GM19239 (cell line): ENCODE measurements at places on chromosomes 2 and 18.

GRCh38 chr18:25813110-25813509 is 277.3 kb downstream of the SS18 start:
- no peak for DNase-seq

GRCh38 chr18:45166836-45167551 is 448.3 kb upstream of the SLC14A2 start:
- no peak for DNase-seq

DNA sequence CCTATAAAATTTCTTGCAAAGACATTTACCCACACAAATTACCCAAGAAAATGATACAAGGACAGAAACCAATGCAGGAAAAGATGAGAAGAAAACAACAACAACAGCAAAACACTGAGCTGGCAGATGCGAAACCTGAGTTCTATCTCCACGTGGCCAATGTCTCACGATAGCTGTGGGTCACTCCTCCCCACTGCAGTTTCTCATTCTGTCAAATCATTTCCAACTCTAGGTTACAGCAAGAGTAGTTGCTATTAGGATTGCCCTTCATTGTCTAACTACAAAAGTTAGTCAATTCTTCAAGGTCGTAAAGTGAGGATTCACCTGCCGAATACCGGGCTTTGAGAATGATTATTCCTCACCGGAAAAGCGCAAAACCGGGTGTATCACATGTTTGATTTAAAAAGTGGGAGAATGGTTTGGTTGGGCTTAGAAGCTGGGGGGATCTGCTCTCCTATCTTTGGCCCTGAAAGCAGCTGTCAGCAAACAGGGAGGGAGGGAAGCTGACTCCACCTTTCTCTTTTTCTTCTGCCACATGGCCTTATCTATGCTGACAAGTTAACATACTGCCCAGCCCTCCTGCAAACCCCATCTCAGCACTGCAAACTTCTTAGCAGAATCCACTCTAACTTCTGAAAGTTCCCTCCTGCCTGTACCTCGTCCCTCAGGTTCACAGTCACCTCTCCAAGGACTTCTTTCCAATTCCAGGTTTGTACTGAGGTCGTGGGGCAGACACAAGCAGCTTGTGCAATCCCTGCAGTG is 473.0 kb downstream of the SOX11 start:
- DNase-seq = no peak

DNA sequence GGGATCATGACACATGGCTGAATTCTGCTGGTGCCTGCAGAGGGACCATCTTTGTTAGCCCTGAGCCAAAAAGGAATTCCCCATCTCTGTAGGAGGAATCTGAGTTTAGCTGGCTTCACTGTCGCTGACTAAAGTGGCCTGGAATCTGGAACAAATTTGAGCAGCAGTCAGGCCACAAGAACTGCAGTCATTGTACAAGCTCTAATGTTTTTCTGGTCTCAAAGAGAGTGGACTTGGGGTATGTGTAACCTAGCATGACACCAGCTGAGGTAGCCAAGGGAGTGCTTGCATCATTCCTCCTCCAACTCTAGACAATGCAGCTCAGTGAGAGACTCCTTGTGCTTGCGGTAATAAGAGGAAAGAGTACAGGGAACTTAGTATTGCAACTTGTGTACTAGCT is 539.1 kb upstream of the LRRTM4 start:
- no peak for DNase-seq

- no peak for DNase-seq
Observed at GRCh38 chr18:77131100-77131651, 1.4 kb downstream of the MBP start.

GRCh38 chr18:44033144-44033701 is 647.5 kb upstream of the SETBP1 start:
- DNase-seq = no peak

DNA sequence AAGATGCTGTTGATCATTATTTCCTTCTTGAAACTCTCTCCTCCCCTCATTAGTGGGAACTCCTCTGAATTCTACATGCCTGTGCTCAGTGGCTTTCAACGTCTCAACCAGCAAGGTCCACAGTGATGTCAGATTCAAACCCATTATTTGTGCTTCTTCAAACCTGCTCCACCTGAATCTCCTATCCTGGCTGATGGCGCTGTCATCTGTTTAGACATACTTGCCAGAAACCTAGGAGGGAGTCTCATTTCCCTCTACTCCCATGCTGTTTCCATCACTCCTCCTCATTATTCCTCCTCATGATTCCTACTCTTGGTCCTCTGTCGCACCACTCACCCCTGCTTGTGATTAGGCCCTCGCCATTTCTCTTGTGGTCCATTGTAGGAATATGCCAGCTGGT is 2.9 kb upstream of the LPIN2 start:
- DNase-seq = no peak

DNA sequence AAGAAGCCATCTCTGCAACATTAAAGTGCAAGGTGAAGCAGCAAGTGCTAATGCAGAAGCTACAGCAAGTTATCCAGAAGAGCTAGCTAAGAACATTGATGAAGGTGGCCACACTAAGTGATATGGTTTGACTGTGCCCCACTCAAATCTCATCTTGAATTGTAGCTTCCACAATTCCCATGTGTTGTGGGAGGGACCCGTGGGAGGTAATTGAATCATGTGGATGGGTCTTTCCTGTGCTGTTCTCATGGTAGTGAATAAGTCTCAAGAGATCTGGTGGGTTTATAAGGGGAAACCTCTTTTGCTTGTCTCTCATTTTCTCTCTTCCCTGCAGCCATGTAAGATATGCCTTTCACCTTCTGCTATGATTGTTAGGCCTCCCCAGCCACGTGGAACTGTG is 11.4 kb downstream of the RDH14 start:
- DNase-seq = no peak

DNA sequence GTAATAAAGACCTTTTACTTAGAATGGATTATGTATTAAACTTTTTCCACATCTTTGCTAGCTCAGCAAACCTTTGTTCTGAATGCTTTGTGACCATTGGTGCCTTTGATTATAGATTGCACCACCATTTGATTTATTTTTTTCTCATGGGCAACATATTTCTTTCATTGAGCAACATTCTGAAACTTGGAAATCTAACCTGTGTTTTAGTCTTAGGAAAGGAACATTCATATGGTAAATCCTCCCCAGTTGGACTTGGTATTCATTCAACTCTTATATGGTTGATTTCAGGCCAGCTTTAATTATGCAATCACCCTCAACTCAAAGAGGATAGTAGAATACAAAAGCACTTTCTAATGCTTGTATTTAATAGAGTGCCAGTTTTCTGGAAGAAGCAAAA is 1077.9 kb upstream of the ZEB2 start:
- DNase-seq = no peak

GRCh38 chr2:200471928-200472645 is 37.8 kb downstream of the KCTD18 start:
- DNase-seq = no peak

DNA sequence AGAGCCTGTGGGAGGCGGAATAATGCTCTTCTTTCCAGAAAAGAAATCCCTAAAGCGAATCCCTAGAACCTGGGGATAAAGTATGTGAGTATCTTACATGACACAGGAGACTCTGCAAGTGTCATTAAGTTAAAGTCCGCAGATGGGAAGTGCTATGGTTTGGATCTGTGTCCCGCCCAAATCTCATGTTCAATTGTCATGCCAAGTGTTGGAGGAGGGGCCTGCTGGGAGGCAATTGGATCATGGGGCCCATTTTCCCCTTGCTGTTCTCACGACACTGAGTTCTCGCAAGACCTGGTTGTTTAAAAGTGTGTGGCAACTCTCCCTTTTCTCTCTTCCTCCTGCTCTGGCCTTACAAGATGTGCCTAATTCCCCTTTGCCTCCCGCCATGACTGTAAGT is 207.8 kb downstream of the MYT1L start:
- no peak for DNase-seq

- DNase-seq = no peak
Observed at GRCh38 chr18:32803568-32803967, 30.7 kb upstream of the KLHL14 start.

GRCh38 chr2:158740127-158740526 is 55.0 kb upstream of the DAPL1 start:
- DNase-seq = no peak

- no peak for DNase-seq
Observed at GRCh38 chr2:156673981-156674380, 237.8 kb downstream of the GPD2 start.

DNA sequence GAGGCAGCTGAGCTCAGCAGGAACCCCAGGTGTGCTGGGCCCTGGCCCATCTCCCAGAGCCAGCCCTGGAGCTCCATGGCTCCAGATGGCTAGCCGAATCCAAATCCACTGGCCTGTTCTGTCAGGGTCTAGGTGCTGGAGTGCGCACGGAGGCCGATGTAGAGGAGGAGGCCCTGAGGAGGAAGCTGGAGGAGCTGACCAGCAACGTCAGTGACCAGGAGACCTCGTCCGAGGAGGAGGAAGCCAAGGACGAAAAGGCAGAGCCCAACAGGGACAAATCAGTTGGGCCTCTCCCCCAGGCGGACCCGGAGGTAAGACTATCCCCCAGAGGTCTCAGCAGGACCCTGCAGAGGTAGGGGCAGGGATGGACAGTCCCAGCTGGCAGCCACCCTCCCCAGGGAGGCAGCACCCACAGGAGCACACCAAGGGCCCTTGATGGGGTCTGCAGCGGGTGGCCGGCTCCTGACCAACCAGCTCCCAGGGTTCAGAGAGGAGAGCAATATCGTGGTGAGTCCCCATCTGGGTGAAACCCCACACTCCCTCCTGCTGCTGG is 26.1 kb upstream of the PRLH start:
- no peak for DNase-seq

GRCh38 chr2:176115883-176116813 is at the start of gene HOXD10:
HOXD10 (plus strand) TSS chr2:176116778; CDS start chr2:176116834, 56 bp downstream.
- DNase-seq = no peak

DNA sequence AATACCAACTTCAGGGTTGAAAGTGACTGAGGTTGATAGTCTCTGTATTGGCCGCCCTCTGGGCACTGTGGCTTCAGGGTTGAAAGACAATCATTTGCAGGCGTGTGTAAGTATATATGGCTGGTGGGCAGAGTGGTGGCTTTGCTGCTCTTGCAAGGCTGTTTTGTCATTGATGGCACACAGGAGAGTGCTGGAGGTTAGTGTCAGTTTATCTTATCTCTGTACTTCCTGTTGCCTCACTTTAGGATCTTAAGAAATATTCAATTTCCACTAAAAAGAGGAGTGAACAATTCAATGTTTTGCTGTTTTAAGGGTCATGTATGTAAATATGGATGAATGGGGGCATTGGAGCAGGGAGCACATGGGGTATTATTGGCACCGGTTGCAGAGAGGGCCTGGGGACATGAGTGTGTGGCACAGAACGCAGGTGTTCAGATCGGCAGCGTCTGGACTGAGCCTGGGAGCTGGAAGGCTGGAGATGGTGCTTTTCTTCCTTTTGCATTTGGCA is 51.5 kb downstream of the NCK2 start:
- no peak for DNase-seq

DNA sequence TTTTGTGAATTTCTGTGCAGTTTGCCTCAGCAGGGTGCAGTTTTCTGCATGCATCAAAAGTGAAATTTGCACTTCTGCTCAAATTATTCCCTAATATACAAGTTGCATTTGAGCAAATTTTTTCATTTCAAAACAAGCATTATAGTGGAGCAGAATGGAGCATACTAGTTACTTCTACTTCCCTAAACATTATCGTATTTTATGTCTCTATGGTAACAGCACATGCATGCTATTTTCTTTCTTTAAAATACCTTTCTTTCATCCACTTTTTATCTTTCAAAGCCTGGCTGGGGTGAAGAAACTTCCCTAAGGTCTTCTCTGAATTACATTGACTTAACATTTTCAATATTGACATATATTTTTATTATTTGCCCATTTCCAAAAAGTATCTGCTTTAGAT is 11.2 kb downstream of the RHBDD1 start:
- no peak for DNase-seq

GRCh38 chr2:105853354-105854088 is 108.8 kb downstream of the NCK2 start:
- DNase-seq = no peak

- DNase-seq = no peak
Observed at GRCh38 chr2:69600425-69600824, 43.1 kb downstream of the AAK1 start.

- DNase-seq = no peak
Observed at GRCh38 chr2:199144036-199144435, 313.7 kb downstream of the SATB2 start.

DNA sequence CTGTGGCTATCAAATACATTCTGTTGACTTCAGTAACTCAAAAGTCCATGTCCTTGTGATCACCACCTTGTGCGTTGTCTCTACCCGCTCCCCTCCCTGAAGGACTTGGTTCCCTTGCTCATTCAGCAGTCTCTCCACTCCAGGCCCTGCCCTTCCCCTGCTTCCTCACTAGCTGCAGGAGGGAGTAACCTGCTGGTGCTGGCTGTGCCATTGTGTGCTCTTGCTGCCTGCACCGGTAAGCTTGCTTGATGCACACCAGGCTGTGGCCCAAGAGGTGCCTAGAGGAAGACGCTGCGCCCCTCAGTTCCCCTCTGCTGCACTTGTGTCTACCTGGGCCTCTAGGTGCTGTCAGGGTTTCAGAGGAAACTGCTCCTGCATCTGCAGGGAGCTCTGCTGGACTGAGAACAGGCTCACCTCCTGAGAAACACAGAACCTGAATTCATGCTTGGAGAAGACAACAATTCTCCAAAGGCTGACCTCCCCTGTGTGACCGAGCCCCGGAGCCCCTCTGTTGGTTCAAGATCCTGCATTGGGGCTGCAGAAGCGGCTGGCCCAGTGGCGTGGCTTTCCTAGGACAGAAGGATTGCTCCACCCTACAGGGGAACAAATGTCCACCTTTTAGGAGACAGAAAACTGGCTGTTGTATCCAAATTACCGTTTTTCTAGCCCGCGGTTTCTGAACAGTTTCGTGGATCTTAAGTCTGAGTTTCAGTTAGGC is 33.6 kb downstream of the PTPRM start:
- no peak for DNase-seq

GRCh38 chr2:75982719-75983118 is 272.0 kb upstream of the GCFC2 start:
- no peak for DNase-seq

DNA sequence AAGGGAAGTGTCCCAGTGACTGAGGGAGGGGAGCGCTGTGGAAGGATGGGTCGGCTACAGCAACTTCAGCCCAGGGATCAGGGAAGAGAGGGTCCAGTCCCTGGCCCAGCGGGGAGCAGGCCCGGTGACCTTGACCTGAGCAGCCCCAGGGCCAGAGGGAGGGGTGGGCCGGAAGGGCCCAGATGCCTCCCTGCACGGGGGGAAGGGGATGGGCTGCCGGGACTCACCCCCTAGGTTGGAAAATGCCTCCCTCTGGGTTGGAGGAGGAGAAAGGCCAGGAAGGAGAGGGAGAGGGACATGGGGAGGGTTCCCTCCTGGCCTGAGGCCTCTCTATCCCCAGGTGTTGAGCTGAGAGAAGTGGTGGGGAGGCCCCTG is 19.8 kb downstream of the GPC1 start:
- no peak for DNase-seq
